SK-N-MC (cell line): ENCODE measurements at places on chromosomes 7 and 10.

DNA sequence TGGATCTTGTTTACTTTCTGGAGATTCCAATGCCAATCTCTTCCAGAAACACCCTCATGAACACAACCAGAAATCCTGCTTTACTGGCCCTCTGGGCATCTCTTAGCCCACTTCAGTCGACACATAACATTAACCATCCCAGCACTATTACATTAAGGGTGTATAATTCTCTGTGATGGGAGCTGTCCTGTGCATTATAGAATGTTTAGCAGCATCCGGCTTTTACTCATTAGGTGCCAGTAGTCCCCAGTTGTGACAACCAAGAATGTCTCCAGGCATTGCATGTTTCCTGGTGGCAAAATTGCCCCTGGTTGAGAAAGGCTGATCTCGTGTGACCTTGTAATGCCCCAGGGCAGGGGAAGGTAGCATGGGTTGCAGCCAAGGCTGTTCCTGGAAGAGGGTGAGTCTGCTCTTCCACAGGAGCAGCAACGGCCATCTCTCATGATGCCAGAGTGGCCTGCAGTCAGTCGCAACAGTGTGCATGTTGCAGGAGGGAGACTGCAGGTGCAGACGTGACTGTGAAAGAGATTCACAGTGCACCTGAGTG lies 2.6 kb upstream of the DDC start:
- no peak for DNase-seq

DNA sequence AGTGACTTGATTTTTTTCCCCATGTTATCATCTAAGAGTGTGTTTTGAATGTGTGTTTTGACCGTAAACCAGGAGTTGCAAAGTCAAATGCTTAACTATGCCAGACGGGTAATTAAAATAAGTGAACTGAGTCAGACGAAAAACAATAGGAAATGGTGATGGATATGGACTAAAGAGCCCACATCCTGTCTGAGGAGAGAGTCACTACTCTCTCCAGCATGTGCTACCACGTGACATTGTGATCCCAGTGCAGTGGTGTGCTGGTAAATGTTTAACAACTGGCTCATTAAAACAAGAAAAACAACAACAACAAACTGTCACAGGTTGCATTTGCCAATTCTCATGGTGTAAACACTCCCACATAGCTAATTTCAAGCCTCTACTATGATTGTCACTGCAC lies 164.3 kb downstream of the SUGCT start:
- no peak for DNase-seq

DNA sequence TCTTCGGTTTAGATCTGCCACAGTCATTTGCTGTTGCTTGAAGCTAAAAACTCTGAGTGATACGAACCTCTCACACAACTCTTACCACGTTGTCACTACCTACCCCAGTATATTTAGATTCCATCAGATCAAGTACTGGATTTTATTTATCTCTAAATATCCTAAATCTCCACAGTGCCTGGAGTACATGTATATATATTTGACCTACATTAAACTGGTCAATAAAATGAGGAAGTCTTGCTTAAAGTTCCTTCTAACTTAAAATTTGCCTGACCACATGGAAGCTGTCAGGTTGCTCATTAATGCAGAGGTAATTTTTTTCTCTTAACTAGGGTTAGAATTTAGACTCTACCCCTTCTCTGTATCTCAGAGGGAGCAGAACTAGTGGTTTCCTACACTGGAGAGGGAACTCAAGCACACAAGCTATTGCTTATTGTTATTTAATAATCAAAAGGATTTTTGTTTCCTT lies 3.1 kb upstream of the MACC1 start:
- no peak for DNase-seq

DNA sequence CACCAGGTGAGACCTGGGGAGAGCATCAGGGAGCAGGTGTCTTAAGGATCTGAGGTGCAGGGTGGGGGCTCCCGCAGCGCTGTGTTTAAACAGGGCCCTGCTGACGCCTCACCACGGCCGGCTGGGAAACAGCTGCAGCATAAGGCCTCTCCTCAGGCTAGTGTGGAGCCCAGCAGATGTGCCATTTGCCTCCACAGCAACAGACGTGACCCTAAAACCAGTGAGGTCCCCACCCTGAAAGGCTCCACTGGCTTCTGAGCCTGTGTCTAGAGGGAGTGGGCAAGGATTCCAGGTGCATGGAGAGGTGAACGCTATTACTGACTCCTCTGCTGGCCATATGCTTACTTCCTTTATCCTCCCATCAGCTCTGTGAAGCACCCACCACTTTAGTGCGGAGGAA lies 47.8 kb downstream of the SYPL1 start:
- no peak for DNase-seq

- DNase-seq, result no peak
Measured at GRCh38 chr7:112049555-112050249, 156.5 kb downstream of the DOCK4 start.

DNA sequence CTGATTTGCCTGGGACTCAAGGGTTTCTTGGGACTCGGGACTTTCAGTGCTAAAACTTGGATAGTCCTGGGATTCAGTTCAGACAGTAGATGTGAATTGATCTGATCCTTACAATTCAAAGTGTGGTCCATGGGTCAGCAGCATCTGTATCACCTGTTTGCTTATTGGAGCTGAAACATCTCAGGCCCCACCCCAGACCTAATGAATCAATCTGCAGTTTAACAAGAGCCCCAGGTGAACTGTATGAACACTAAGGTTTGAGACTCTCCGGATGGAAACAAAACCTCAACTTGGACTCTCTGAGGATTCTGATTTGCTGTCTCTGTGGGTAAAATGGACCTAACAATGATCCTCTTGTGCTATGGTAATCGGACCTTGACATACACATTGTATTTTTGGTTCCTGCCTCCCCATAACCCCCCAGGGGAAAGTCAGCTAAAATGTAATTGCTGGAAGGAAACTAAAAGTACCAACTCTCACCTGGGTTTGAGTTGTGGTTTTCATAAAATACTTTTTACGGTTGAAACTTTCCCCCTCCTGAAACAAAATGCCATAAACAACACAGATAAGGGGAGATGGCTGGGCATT lies 11.7 kb downstream of the CYP26A1 start:
- DNase-seq, result no peak

GRCh38 chr7:25179325-25179724 lies 49.0 kb downstream of the NPVF start:
- no peak for DNase-seq

- DNase-seq, result no peak
Measured at GRCh38 chr10:76284351-76284750, 852.9 kb downstream of the LRMDA start.

GRCh38 chr7:11648101-11648500 lies 183.9 kb downstream of the THSD7A start:
- DNase-seq, result no peak

GRCh38 chr10:122265896-122266295 lies 5.2 kb upstream of the BTBD16 start:
- no peak for DNase-seq
